GOT3 (cell line): ENCODE measurements at places on chromosomes 4 and X.

DNA sequence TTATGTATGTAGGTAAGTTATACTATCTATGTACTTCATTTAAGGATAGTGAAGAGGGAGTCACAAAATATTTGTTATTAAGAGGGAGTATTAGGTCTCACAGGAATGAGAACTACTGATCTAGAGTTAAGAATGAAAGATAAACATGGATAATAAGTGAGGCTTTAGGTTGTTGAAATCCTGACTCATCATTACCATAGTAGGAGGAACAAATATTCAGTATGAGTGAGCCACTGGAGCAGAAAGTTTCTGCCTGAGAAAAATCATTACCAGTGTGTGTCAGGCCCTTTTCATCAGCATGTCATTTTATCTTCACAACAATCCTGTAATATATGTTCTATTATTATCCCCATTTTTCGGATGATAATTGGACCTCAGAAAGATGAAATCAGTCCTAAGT is 27.2 kb upstream of the IGSF1 start:
- DNase-seq: no peak

DNA sequence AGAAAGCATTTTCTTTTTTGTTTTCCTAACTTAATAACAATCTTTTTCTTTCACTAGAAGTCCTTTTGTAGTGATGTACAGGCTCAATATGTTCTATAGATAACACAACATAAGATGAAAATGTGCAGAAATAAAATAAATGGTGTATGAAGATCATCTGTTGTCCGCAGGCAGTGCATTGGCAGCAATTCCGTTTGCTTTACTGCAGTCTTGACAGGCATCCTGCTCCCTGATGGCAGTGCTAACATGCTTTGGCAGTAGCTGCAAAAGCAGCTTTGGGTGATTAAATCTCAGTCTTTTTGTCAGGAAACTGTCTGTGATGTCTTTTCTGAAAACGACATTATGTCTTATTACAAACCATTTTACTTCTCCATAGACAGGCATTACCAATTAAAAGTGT is 131.4 kb downstream of the TRAM1L1 start:
- no peak for DNase-seq

- DNase-seq: no peak
Measured at GRCh38 chrX:150365990-150366911, 3.1 kb downstream of the MAMLD1 start.

DNA sequence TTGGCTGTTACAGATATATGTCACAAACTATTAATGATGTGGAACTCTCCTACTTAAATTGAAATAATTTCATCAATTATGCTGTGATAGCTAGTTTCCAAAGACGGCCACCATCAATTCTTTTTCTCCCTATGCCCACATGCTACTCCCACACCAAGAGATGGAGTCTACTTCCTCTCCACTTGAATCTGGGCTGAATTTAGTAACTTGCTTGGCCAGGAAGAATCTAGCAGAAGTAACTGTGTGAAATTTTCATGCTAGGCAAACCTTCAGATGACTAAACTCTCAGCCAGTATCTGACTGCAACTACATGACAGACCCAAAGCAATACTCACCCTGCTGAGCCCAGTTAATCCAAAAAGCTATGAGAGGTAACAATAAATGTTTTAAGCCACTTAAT is 3.2 kb downstream of the SEPSECS start:
- no peak for DNase-seq

- DNase-seq: no peak
Measured at GRCh38 chr4:123349421-123350190, 47.0 kb upstream of the SPRY1 start.

DNA sequence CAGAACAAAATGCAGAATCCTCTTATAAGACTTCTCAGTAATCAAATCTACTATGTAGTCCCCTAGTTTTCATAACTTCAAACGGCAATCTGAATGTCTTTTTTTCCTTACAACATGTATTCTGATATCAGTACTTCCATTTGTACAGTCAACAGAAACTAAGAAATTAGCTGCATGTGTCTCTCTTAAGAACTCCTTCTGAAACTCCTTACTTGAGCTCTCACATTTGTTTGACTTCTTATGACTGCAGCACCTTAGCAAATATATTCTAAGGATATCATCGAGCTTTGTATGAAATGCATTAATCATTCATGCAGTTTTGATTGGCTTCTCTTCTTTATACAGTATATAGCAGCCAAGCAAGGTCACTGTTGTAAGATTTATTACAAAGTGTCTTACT is 77.0 kb downstream of the TMEM47 start:
- DNase-seq: no peak

GRCh38 chr4:147378780-147379179 is 102.1 kb upstream of the EDNRA start:
- no peak for DNase-seq

GRCh38 chr4:96521046-96521536 is 681.2 kb downstream of the PDHA2 start:
- DNase-seq: no peak

- DNase-seq: no peak
Measured at GRCh38 chr4:25879991-25880651, 17.3 kb upstream of the SEL1L3 start.

DNA sequence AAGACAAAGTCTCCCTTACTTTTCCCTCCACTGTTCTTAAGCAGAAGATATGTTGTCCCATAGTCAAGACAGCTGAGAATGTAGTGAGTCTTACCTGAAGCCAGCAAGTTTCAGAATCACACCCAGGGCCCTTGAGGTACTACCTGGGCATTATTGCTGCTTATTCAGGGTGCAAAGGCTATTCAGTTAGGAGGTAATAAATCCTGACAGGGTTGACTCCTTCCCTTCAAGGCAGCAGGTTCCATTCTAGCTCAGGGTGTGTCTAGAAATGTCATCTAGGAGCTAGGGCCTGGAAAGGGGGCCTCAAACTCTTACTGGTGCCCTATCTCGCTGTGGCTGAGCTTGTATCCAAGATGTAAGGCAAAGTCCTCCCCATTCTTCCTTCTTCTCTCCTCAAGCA is 259.0 kb downstream of the FAT4 start:
- DNase-seq: no peak

GRCh38 chrX:128698573-128699181 is 646.5 kb upstream of the ACTRT1 start:
- DNase-seq: no peak

GRCh38 chrX:2628751-2629315 is 62.3 kb upstream of the CD99 start:
- no peak for DNase-seq

GRCh38 chr4:139559687-139560086 is 3.7 kb upstream of the SETD7 start:
- DNase-seq: no peak
